ENCODE measurements at places on chromosomes 1 and 21.

DNA sequence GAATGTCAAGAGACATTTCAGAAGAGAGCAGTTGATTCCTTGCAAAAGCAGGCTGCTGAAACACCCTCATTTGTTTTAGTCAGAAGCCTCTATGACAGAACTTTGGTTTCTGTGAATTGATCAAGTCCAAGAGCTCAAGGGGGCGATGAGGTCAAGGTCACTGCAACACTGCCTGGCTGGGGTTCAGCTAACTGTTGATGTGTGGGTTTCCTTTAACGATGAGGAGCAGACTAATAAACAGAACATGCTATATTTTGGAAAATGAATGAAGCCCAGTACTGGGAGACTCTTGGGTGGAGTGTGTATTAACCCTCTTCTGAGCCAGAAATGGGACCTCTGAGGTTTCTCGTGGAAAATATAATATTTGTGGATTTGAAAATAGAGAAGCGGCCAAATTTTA, 109.3 kb downstream of the ZC3H11B start:
- no peak for DNase-seq

GRCh38 chr1:63774617-63775417, 1.0 kb downstream of the ROR1 start:
- DNase-seq: peak; percentile 53

DNA sequence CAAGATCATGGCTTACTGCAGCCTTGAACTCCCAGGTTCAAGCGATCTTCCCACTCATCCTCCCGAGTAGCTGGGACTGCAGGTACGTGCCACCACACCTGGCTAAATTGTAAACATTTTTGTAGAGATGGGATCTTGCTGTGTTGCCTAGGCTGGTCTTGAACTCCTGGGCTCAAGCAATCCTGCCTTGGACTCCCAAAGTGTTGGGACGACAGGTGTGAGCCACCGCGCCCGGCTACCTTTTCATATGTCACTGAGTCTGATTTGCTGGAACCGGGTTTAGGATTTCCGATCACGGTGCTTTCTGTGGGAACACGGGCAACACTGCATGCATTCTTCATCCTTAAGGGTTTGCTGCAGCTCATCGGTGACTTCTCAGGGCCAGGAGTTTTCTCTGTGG, 32.2 kb upstream of the PCBP3 start:
- DNase-seq: no peak

DNA sequence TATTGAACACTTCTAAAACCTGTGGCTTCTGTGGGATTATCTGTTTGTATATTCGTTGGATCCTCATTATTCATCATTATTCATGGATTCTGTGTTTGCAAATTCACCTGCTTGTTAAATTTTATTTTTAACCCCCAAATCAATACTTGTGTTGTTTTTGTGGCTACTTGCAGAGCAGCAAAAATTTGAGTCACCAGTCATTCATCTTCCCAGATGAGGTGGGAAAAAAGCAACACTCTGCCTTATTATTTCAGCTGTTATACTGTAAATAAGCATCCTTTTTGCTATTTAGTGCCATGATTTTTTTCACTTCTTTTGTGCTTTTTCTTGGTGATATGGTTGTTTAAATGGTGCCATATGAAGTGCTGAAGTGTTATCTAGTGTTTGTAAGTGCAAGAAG, 56.7 kb downstream of the RASAL2 start:
- no peak for DNase-seq

DNA sequence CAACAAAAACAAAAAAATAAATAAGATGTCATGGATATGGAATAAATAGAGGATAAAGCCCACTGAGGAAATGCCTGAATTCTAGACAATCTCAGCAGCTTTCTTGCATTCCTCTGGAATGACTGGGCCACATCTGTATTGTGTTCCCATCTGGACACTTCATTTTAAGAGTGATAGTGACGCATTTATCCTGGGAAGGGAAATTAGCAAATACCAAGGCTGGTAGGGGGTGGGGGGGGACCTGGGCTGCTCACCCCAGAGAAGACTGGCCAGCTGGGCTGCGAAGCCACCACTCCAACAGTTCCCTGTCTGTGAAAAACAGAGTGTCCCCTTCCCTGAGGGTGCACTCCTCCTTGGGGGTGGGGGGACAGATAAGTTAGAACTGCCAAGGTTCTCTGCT, 106.3 kb downstream of the HIVEP3 start:
- peak; percentile 81 for DNase-seq

- no peak for DNase-seq
These were observed 832.0 kb upstream of the PRMT6 start for GRCh38 chr1:106224426-106224825.

DNA sequence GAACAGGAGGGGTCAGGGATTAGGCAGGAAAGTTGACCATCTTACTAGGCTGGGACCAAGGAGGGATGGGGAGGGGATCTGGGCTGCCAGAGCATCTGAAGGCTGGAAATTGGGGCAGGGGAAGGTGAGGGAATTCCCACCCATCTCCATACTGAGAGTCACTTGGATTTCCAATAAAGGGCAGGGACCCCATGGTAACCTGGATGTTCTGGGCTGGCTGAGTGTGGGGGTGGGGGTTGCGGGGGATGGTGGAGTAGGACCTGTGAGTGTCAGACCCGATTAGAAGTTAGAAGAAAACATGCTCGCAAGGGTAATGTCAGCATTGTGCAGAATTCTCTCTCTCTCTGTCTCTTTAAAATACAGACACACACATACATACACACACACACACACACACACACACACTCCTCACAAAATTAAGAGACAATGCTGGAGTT, 40.0 kb upstream of the EPS15 start:
- DNase-seq: no peak

GRCh38 chr1:25694167-25695007, 77.8 kb downstream of the MAN1C1 start:
- DNase-seq: no peak

GRCh38 chr1:160853754-160854153, 8.9 kb downstream of the CD244 start:
- DNase-seq: no peak

- DNase-seq: no peak
These were observed 163.5 kb downstream of the NFIA start for GRCh38 chr1:61245696-61246400.

DNA sequence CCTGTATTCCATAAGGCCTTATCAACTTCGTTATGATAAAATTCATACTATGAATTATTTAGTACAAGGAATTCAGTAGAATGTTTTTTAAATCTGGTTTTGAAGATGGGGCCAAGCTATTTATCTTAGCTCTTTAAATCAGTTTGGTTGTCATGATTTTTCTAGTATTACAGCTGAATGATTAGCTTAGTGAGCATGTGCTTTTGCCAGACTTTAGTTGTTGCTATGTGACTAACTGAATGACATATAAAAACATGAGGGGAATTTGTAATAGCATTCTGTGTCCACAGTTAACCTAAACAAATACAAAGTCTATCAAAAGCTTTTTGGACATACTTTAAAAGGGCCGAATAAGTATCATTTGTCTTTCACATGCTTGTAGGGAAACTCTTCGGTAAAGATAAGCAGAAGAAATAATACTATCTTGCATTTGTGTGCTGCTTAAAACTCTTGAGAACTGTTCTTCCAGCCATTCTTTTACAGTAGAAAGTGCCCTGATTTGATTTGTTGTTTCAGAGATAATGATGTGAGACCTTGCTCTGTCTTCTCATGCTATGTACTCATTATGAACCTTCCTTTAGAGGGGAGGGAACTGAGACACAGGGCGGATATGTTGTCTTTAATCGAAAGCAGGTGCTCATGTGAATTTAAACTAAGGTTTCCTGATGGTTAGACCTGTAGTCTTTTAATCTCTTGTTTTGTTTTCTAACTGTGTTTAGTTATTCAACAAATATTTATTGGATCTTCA, 18.8 kb downstream of the NEK7 start:
- peak; percentile 54 for DNase-seq

- DNase-seq: no peak
These were observed 12.7 kb downstream of the CD58 start for GRCh38 chr1:116558140-116558549.

GRCh38 chr1:167871331-167871730, 42.6 kb downstream of the ADCY10 start:
- DNase-seq: no peak

- DNase-seq: no peak
These were observed 801 bp downstream of the EPRS1 start for GRCh38 chr1:220045356-220046051.

DNA sequence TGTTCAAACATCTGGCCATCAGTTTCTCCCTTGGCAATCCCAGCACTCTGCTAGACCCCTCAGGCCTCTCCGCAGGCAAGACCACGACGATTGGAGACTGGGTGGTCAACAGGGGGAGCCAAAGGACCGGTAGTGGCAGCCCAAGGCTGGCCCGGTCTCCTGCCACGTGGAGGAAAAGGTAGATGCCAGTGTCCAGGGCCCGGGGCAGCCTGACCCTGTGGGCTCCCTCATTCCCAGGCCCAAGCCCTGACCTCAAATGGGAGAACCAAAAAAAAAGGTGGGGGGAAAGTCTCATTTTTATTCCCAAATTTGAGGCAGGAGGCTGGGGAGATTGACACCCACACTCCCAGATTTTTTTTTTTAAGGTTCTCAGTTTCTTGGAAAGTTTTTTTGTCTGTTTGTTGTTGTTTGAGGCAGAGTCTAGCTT, 24.8 kb downstream of the S100A6 start:
- DNase-seq: peak; percentile 90

GRCh38 chr1:75602486-75602885, 8.4 kb downstream of the SLC44A5 start:
- DNase-seq: no peak

DNA sequence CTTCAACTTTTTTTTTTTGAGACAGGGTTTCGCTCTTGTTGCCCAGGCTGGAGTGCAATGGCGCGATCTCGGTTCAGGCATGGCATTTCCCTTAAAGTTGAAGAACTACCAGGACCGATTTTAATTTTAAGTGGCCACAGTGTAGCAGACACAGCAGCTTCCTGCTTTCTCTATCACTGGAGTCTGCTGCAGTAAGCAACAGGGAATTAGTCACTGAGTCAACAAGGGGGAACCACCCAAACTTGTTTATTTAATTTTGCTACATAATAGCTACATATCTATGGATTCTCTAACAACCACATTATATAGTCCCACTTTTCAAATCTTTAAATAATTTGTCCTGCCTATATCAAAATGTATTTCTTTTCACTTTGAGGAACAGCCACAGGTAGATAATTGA, 12.5 kb upstream of the TNNI3K start:
- DNase-seq: peak; percentile 50

All from SJSA1 (cell line).